HuH-7.5 (cell line): ENCODE measurements at places on chromosomes 3 and 15.

DNA sequence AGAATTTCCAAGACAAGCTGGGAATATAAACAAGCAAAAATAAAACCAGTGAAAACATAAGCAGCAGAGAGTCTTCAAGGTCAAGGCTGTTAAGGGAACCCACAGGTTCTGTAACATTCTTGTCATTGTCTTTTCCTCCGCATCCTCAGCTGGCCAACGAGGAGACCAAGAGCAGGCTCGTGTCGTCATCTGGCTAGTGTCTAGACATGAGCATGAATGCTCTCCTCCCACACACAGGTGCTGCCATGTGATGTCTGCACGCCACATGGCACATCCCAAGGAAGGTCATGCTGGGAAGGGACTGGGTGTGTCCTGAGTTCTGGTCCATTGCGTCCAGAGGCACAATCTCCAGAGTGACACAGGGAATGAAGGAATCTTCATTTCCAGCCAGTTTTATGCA lies 156.2 kb downstream of the POLR2M start:
- DNase-seq = no peak

DNA sequence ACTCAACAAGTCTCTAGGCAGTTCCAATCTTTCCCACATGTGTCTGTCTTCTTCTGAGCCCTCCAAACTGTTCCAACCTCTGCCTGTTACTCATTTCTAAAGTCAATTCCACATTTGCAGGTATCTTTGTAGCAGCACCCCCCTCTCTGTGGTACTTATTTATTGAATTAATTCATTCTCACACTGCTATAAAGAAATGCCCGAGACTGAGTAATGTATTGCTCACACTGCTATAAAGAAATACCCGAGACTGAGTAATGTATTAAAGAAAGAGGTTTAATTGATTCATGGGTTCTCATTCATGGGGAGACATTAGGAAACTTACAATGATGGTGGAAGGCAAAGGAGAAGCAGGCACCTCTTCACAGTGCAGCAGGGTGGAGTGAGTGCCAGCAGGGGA lies 1413.8 kb downstream of the SI start:
- no peak for DNase-seq

GRCh38 chr15:36951731-36952247 lies 148.6 kb downstream of the MEIS2 start:
- DNase-seq = no peak

- no peak for DNase-seq
Observed at GRCh38 chr3:197458179-197458707, 97.5 kb downstream of the BDH1 start.

GRCh38 chr15:95324656-95325055 lies 1005.8 kb upstream of the NR2F2 start:
- no peak for DNase-seq

GRCh38 chr3:15380980-15381890 lies 46.1 kb downstream of the METTL6 start:
- DNase-seq = no peak

DNA sequence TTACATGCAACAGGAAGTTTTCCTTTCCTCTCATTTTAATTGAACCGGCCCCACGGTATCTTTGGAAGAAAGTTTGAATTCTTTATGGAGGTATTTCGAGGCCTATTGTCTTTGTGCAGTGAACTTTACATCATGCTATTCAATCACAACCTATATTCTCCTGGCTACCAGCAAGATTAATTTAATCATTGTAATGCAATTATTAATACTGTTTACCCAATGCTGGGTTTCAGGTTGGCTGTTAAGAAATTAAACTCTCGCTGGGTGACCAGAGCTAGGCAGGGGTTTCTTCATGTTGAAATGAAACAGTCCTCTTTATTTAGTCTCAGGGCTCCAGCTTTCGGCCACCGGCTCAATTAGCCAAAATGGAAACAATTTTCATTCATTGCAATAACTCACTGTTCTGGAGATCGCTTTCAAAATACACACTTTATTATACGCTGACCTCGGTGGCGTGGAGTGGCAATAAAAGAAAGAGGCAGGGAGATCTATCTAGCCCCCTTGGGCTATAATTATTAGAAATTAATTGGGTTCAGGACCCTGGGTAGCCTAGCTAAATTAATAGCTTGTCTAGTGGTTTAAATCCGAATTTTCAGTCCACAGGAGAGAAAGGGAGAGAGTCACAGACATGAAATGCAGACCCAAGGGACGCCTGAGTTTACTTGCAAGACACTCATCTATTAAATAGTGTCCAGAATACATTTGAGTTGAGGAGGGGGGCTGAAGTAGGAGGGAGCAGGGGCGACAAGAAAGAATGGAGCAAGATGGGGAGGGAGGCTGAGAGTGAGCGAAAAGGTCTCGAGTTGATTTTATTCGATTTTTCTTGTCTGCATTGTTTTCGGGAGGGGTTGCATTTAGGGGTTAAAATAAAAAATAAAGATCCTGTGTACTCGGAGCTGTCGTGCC lies 3.9 kb upstream of the MECOM start:
- DNase-seq = no peak

DNA sequence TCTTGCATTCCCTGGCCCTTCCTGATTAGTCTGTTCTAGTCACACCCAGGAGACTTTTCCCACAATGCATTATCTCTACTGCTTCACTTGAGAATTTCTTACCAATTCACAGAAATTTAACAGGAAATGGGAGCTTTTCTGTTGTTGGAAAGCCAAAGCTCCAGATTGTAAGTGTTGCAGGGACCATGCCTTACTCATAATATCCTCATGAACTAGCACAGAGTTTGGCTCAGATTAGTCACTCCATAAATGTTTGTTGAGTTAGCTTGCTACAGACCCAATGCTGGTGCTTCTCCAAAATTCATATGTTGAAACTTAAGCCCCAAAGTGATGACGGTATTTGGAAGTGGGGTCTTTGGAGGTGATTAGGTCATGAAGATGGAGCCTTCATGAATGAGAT lies 232.6 kb downstream of the GAP43 start:
- DNase-seq = no peak

DNA sequence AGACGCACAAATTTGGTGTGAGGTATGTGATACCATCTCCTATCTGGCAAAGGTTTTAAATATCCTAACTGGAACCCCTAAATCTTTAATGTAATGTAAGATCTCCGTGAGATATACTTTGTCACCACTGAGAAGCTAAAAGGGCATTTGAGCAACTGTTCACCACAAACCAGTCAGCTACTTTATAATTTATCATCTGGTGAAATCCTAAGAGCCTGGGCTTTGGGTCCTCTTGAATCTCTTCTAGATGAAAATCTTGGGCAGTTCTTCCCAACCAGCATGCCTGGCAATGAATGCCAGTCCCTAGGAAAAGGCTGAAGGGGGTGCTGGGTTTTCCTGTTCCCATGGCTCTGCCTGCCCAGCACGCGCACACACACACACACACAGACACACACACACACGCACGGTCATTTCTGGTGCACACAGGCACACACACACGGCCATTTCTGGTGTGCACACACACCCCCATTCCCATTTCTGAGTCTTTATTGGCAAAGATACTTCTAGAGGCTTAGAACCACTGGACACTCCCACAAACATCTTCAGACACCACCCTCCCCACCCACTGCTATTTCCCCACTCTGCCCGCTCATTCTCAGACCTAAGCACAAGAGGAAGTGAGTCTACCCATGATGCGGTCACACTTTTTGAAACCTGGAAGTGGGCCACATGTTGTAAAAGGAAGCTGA lies 72.6 kb downstream of the MYO1E start:
- DNase-seq = no peak

DNA sequence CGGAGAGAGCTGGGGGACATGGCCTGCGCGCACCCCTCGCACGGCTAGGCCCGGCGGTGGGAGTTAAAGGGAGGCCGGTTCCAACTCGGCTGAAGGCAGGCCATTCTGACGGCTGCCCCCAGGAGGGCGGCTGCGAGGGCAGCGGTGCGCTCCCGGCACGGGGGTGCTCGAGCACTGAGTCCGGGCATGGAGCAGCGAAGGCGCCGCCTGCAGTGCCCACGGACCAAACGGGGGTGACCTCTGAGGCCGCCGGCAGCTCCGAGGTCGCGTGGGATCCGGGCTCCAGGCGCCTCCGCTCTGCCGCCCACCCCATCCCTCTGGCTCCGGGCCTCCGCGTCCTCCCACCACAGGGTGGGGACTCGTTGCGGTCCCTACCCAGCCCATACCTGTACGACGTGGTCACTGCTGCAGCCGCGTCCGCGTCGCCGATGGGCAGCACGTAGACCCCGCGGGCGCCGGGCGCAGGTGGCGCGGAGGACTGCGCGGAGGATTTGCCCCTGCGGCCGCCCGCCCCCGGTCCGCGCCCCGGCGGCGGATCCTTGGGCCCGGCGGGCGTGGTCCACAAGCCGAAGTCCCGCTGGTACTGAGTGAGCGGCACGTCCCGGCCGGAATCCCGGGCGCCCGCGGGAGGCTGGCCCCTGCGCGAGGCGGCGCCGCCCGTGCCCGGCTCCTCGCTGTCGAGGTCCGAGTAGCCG lies 469 bp downstream of the MAP6D1 start:
- no peak for DNase-seq

GRCh38 chr15:58678683-58679082 lies 70.8 kb downstream of the ADAM10 start:
- DNase-seq = no peak

DNA sequence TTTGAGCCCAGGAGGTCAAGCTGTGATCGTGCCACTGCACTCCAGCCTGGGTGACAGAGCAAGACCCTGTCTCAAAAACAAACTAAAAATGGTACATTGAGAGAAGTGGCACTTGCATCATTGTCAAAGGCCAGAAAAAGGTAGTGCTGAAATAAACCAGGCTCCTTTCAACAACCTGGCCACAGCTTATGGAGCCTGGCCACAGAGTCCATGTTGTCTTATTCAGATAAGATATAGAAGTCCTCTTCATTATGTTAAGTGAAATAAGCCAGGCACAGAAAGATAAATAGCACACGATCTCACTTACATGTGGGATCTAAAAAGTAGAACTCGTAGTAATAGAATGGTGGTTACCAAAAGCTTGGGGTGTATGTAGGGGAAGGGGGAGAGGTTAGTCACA lies 34.8 kb downstream of the EMC4 start:
- DNase-seq = no peak

GRCh38 chr15:78292219-78292618 lies 7.2 kb downstream of the SKIC8 start:
- no peak for DNase-seq

GRCh38 chr15:100438570-100438969 lies 90.2 kb downstream of the CERS3 start:
- DNase-seq = no peak

DNA sequence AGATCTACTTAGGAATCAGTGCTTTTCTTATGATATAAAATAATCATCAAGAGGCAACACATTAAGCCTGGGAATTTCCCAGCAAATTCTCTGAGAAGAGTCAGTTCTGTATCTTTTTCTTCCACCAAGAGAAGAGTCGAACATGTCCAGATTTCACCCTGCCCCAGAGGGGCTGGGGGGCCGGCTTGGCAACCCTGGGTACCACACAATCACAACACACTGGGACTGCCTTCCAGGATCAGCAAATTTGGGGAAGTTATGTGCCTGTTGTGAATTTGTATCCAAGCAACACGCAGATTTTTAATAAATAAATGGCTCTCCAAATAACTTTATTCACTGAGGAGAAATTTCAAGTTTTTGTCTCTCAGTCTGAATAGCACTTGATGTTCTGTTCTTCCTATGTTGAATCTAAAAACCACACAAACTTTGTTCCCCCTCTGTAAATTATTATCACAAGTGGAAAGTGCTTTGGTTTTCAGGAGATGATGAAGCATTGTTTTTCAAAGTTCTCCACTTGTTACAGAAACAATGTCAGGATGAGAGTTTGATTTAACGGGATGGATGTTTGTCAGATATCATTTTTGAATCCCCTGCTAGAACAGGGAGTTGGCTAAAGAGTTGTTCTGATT lies 357.2 kb downstream of the ZNF385D start:
- no peak for DNase-seq
